Mesangial cell (primary cell): ENCODE measurements at places on chromosomes 2 and 18. TPM values are rescaled to one million over a fixed set of nuclear protein-coding genes. Genes with fewer than 3 reads are reported as not detected.

Gene SOCS6
- 13.5 and 13.6 TPM in 2 replicates for total RNA-seq

Gene ANKRD44
- total RNA-seq = 2.9 and 6.5 TPM in 2 replicates

Gene ANKRD30BL
- total RNA-seq = 0.13 TPM in 1 of 2 replicates, not detected in the other

Gene KCNJ3
- 0.13 and 0.16 TPM in 2 replicates for total RNA-seq

Gene GPR45
- 0.16 and 0.25 TPM in 2 replicates for total RNA-seq

Gene SERPINB13
- not detected in 2 replicates for total RNA-seq

Gene PPP1R1C
- 1.3 TPM in 1 of 2 replicates, not detected in the other for total RNA-seq

Gene NEB
- total RNA-seq = under 0.01 and 0.13 TPM in 2 replicates

Gene RNF181
- 167 and 184 TPM in 2 replicates for total RNA-seq

Gene ATP8B1
- 19.5 and 23.5 TPM in 2 replicates for total RNA-seq

Gene SLC5A7
- not detected in 2 replicates for total RNA-seq

Gene PPIL3
- total RNA-seq = 16.9 and 18.5 TPM in 2 replicates

Gene POTEJ
- not detected in 2 replicates for total RNA-seq

Gene OSBPL1A
- total RNA-seq = 13.9 and 19.6 TPM in 2 replicates

Gene GPC1
- total RNA-seq = 86.0 and 158 TPM in 2 replicates

Gene KIF1A
- 2.6 and 4.9 TPM in 2 replicates for total RNA-seq

Gene DNAJC5G
- total RNA-seq = not detected in 2 replicates

Gene ALPI
- not detected in 2 replicates for total RNA-seq

Gene GKN2
- total RNA-seq = not detected in 2 replicates

Gene COL4A3
- under 0.01 and 0.76 TPM in 2 replicates for total RNA-seq

Gene SALL3
- 0.13 and 0.49 TPM in 2 replicates for total RNA-seq

Gene ITGA6
- 20.9 and 39.1 TPM in 2 replicates for total RNA-seq
